ENCODE measurements at places on chromosomes 5 and 9. TPM values are rescaled to one million over a fixed set of nuclear protein-coding genes. Genes with fewer than 3 reads are reported as not detected.

CD74 gene
- total RNA-seq: 407 TPM

GRCh38 chr5:96577909-96578308, 84.3 kb upstream of the CAST start:
- DNase-seq: no peak

RNF38 gene
- 40.0 TPM for total RNA-seq

GRCh38 chr9:130266236-130267098, 907 bp downstream of the HMCN2 start:
- no peak for DNase-seq

GRCh38 chr9:109889456-109889855, 109.5 kb downstream of the PALM2AKAP2 start:
- DNase-seq: peak; percentile 24

SPINK13 gene
- not detected for total RNA-seq

DNA sequence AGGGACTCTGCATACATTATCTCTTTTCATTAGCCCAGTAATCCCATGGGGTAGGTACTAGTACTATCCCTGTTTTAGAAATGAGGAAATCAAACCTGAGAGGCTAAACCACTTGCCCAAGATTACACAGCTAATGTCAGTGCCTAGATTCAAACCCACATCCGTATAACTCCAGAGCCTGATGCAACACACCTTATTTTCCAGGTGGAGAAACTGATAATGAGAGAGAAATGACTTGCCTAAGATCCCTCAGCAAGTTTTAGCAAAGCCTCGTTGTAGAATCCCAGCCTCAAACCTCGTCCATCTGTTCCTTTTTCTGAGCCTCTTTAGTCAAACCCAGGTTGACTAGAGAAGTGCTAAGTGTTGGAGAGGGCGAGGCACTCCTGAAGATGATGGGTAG, 1.1 kb upstream of the ADAM19 start:
- DNase-seq: no peak

GRCh38 chr5:131475541-131475941, 159.5 kb downstream of the RAPGEF6 start:
- no peak for DNase-seq

GRCh38 chr5:126810596-126811380, 33.9 kb downstream of the LMNB1 start:
- no peak for DNase-seq

NRG2 gene
- not detected for total RNA-seq

- no peak for DNase-seq
Measured at GRCh38 chr5:88831816-88832215, 51.2 kb downstream of the MEF2C start.

GRCh38 chr9:126538550-126538949, 75.2 kb upstream of the LMX1B start:
- no peak for DNase-seq

- no peak for DNase-seq
Measured at GRCh38 chr5:36664766-36665165, 58.4 kb downstream of the SLC1A3 start.

DNA sequence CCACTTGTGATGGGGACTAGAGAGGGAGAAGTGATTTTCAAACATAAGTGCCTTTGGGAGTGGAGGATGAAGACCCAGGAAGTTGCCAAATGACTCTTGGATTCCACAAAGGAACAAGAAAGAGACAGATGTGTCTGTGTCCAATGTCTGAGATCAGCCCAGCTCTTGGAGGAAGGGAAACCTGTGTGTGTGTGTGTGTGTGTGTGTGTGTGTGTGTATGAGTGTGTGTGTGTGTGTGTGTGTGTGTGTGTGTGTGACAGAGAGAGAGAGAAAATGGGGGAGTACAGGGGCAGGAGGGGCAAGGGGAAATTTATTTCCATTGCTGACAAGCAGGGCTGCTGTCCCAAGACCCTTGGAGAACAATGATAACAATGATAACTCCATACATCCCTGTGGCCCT, 72.0 kb downstream of the PSD2 start:
- no peak for DNase-seq

DNA sequence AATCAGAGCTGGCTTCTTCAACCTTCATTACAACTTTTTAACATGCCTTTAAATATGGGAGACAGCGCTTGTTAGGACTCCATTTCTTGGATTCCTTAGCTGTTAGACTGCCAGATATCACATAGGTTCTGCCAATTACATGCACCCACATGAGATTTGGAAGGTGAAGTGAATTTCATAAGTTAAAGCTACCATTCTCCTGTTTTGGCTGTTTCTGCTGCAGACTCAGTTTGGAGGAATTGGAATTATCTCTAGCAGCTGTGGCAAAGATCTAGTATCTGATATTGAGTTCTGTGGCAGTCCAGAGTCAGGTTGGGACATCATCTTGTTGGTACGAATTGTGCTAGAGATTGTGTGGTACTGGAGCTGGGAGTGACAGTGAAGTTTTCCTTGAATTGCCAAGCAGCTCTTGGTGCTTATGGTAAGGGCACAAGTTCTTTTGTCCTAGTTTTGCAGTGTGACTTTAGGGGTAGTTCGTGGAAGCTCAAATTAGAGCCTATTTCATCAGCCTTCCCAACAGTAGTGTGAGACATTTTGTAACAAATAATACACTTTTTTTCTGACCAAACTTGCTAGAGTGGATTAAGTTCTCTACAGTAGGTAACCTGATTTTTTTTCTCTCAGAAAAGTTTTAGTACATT, 9.1 kb upstream of the PJA2 start:
- no peak for DNase-seq

GRCh38 chr5:78008356-78008967, 232.3 kb upstream of the TBCA start:
- DNase-seq: no peak

GRCh38 chr5:150000990-150001659, 586 bp downstream of the HMGXB3 start:
- peak; percentile 61 for DNase-seq

DNA sequence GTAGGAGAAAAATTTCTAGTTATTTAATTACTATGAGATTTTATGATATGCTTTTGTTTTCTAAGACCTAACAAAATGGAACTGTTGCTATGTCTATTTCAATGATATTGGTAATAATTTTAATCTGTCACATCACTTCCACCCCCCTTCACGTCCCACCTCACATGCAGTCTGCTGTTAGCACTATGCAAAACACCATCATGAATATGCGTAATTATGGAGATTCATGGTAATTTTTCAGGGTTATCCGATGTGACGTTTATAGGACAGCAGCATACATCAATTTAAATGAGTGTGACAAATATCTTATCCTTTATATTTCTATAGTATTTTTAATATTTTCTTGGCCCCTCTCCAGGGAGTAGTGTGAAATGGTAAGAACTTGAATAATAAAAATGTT, 283.8 kb upstream of the TMEM161B start:
- DNase-seq: no peak

CER1 gene
- not detected for total RNA-seq

STKLD1 gene
- 0.71 TPM for total RNA-seq

GRCh38 chr9:88746029-88746742, 211.2 kb downstream of the NXNL2 start:
- no peak for DNase-seq

GRCh38 chr9:136722093-136722968, 10.0 kb downstream of the DIPK1B start:
- DNase-seq: no peak

SOWAHA gene
- total RNA-seq: not detected

GRCh38 chr9:136117916-136118319, 757 bp downstream of the TMEM250 start:
- no peak for DNase-seq

ADAMTSL2 gene
- total RNA-seq: not detected

GRCh38 chr9:134628354-134628736, 13.3 kb upstream of the COL5A1 start:
- DNase-seq: no peak

DNA sequence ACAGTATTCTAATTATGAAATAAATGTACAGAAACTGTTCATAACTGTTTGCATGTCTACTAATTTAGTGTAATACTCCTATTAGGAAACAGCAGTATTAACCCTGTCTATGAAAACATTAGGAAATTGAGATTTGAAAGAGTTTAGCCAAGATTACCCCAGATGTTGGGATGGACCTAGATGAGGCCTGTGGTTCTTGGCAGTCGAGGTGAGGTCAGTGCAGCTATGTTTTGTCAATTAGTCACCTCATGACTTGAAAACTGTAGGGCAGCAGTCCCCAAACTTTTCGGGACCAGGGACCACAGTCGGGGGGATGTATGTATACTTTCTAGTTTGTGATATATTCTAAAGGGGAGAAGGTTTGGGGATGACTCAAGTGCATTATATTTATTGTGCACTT, 4.7 kb downstream of the LNPEP start:
- DNase-seq: no peak

DNA sequence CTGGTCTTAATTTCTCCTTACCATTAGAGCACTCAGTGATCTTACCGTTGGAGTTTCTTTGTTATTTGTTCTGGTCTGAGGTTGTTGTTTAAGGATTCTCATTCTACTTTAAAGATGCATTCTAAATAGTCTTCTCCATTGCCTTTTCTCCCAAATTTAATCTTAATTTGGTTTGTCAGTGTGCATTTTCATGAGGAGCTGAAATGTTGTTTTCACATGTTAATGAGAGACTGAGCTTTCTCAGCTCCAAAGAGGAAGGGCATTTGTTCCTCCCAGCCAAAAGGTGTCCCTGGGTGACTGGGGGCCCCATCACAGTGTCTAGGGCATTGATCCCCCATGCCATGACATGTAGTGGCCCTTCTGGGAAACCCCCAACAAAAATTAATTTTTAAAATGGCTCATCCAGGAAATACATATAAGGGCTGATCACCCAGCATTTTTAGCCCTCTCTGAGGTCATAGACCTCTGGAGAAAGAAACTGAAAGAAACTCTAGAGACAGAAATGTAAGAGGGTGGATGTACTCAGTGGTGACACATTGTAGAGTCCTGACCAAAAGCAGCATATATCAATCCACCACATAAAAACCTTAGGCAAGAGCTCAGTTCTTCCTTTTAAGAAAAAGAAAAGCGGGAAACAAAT, 240.4 kb upstream of the RAI14 start:
- DNase-seq: no peak

ANXA1 gene
- total RNA-seq: 88.2 TPM

DNA sequence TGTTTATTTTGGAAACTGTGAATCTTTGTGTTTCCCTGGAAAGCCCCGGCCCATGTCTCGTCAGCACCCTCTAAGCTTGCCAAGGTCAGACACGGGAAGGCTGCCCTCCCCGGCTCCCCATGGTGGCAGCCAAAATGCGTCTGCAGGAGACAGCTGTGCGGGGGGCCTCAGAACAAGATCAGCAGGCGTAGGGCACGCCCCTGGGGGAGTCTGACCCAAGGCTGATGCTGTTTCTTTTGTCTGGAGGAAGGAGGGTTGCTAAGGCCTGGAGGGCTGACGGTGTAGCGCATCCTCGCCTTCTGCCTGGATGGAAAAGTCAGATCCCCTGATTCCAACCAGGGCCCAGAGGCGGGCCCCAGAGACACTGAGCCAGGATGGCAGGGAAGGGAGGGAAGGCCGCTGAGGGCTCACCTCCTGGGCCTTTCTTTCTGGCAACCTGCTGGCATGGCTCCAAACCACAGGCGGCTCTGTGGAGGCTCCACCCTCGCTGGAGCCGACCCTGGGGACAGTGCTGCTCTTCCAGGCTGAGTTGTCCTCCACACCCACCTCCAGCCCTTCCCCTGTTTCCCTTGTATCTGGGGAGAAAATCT, 57.2 kb downstream of the OLFM1 start:
- no peak for DNase-seq

ATP10B gene
- total RNA-seq: not detected

DNA sequence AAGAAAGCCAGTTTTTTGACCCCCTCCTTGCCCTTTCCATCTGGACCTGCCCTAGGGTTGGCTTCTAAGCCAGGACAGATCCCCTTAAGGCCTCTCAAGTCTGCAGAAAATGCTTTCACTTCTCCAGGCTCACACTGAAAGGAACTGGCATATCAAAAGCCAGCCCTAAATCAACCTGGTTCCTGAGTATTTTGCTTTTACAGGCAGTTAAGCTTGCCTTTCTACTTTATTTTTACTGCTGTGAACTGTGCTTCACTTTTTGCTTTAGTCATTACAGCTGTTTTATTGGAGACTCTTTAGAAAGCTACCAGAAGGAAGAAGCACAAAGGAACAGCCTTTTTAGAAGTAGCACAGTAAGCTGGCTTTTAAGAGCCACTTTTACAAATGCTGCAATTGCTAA, 5.0 kb downstream of the TARS1 start:
- no peak for DNase-seq

GRCh38 chr9:135701067-135701958, 672 bp upstream of the KCNT1 start:
- peak; percentile 24 for DNase-seq

NR5A1 gene
- total RNA-seq: not detected

GRCh38 chr9:91191411-91192380, 170.0 kb downstream of the AUH start:
- no peak for DNase-seq

- DNase-seq: no peak
Measured at GRCh38 chr9:136364942-136365774, 1.6 kb upstream of the DNLZ start.

GRCh38 chr5:10423022-10423421, 18.7 kb upstream of the ROPN1L start:
- no peak for DNase-seq

TIMD4 gene
- total RNA-seq: 4.0 TPM

DNA sequence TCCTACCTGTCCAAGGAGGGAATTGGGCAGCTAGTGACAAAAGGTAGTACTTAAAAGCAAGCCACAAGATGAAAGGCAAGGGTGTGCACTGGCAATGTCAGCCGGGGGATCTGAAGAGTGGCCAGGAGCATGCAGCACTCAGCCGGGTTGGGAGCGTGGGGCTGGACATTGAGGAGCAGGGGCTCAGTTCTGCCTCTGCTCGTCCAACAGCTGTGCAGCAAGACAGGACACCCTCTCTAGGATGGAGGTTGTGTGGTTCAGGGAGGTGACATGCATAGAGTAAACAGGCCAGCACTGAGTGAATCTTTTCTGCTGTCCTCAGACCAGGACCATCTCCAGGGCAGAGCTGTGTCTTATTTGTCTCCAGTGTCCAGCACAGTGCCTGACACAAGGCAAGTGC, 235.3 kb downstream of the CRB2 start:
- DNase-seq: no peak

DNA sequence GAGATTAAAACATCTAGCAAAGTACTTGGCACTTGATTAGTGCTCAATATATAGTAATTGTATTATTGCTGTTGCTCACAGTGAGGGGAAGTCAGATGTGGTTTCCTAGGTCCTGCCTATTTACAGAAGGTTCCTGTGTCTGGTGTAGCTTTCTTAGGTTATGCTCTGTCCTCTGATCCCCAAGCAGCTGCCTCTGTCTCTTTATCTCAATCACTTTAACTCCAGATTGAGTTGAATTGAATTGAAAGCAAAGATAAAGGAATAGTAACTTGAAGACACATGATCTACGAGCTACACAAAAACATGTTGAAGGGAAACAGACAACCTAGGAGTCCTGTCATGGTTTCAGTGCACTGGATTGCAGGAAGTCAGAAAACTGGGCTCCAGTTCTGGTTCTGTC, 113.9 kb upstream of the ADAMTSL1 start:
- DNase-seq: no peak

GRCh38 chr9:125593581-125594222, 113.3 kb downstream of the MAPKAP1 start:
- DNase-seq: no peak

- no peak for DNase-seq
Measured at GRCh38 chr9:130884111-130884531, 12.5 kb downstream of the QRFP start.

BAAT gene
- total RNA-seq: not detected

Data from activated CD8-positive, alpha-beta T cell treated with anti-CD3 and anti-CD28 coated beads, Interleukin-2, amount 10 ng/mL, durations not matched to agents 7 days and 5 days (primary cell).